Stimulated activated CD8-positive, alpha-beta memory T cell treated with anti-CD3 and anti-CD28 coated beads, Interleukin-2, amount 100 ng/mL, for 1 hour (primary cell): ENCODE measurements at places on chromosomes 2 and 18.

DNA sequence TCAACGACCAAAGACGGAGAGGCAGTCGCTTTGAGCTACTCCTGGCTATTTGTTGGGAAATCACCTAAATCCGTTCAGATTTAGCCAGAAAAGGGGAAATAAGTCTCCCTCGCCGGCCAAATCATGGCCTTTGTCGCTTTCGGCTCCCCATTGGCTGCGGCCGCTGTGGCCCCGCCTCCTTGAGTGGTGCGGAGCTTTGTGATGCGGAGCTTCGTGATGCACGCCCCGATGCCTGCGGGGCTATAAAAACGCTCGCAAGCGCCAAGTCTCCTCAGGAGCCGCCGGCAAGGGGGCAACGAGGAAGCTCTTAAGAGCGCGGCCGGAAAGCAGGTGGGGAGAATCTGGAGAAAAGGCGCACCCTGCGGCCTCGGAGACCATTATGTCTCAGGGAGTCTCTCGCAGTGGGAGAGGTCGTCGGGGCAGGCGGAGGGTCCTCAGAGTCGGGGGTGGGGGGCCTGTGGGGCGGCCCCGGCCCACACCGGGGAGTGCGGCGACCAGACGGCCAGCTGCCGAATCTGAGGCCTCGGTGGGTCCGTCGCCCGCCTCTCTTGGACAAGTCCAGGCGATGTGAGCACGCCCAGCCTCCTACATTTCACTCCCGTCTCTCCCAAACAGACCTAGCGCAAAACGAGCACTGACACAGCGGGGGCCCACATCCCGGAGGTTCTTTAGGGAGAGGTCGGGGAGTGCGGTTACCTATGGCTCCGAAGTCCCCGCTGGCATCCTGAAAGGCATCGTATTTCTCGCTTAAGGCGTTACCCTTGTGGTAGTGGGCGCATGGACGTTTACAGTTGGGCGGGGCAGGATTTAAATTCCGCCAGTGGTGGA is at the start of gene CABYR:
Gene CABYR (plus strand): TSS at position 274 of the 828 bp plus-strand sequence. CDS start 4,053 bp downstream, outside the sequence.
- DNase-seq = peak; percentile 51

DNA sequence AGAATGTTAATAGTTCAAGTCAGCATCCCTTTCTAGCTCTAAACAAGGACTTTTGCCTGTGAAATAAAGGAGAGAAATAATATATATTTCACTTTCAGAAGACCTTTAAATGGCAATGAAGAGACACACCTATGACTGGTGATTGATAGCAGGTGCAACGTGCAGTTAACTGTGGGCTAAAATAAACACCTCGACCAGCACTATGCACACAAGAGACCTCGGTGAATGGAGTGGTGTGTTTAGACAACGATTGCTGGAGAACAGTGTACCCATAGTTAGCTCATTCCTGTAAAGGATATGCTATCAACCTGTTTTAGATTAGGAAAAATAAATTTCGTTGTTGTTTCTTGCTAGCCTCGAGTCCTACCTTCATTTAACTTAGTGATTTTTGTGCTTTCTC is 143.4 kb downstream of the NR4A2 start:
- DNase-seq = no peak

DNA sequence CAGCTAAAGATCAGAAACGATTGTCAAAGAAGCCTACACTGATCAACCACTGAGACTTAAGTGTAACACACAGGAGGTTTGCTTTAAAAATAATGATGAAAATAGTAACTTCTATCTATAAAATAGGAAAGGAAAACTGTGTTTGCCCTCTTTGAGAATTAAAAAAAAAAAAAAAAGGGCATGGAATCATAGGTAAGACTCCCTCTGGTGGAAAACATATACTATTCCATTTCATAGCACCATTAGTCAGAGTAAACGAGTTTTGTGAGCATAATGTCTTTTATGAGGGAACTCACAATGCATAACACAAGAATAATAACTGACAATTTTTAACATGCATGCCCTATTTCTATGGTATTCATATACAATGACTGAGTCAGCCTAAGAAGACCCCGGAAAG is 36.3 kb downstream of the SLC35F5 start:
- DNase-seq = no peak

DNA sequence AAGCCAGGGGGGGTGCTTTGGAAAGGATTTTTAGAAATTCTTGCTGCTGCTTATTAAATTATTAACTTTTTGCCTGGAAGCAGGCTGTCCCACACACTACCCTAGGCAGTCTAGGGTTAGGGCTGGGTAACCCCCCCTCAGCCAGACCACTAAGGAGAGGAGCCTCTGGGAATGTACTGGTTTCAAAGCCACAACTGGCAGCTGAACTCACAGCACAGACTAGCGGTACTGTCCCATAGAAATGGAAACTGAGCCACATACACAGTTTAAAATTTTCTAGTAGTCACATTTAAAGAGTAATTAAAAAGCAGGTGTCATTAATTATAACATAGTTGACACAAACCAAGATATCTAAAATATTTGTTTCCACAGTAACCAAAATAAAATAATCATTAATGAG is 50.1 kb downstream of the SPRED2 start:
- DNase-seq = no peak

DNA sequence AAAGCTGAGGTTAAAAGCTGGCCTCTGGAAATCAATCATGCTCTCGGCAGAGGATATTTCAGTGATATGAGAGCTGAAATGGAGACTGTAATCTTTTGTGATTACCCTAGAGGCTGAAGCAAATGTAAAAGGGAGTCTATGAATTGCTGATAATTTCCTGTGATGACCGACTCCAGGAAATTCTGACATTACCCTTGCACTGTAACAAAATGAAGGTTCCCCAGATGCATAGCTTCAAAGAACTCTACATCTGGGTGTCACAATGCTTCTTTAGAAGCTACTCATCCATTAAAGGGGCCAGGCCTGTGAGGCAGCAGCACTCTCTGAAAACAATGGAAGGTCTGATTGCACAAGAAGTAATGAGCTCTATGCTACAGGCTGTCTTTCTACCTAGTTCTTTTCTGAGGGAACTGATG is 268.2 kb upstream of the SESTD1 start:
- DNase-seq = no peak
